Coronary artery (tissue), 2 donors: ENCODE measurements at places on chromosomes 16 and 17.

DNA sequence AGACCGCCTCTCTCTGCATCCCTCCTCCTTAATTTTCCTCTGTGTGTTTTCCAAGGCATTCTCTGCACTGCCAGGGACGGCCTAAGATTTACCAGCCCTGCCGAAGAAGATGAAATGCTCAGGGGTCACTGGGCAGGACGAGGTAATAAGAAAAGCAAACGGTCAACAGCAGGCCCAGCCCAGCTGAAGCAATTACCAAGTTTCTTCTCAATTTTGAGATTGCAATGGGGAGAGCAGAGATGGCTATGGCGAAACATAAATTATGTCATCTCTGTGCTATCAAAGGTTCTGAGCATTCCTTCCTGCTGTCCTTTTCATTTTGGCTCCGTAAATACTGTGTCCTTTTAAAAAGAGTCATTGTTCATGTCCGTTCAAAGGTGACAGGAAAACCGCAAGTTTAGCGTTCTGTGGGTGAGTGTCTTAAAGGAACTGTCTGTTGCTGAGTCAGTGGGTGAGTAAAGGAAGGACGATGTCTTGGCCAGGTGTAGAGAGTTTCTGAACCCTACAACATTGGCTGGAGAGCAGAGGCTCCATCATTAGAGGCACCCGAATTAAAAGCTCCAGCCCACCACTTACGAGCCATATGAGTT, 753.9 kb upstream of the EEF2KMT start:
- no peak for DNase-seq

- DNase-seq = no peak
Observed at GRCh38 chr16:56532714-56533113, 12.9 kb upstream of the BBS2 start.

- no peak for DNase-seq
Observed at GRCh38 chr17:28705074-28705659, 6.5 kb downstream of the PROCA1 start.

DNA sequence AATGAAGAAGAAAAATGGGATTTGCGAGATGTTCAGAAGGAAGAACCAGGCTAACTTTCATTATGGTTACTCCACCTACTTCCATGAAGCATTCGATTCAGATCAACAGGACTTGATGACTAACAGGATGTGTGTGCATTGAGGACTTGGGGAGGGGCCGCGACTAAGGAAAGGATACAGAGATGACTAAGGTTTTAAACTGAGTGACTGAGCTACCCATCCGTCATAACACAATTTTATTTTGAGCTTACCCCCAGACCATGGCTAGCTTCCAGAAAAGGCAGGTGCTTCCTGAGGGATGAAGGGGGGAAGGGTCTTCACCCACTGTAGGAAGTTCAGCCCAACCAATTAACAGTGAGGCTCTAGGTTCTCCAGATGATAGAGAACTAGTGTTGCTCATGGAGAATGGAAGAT, 2.5 kb upstream of the CDYL2 start:
- no peak for DNase-seq

GRCh38 chr17:78547035-78547434, 30.2 kb downstream of the DNAH17 start:
- no peak for DNase-seq

GRCh38 chr17:79793924-79794304, 3.0 kb downstream of the CBX8 start:
- DNase-seq = no peak

GRCh38 chr16:85202631-85203461, 90.6 kb upstream of the CIBAR2 start:
- DNase-seq = peak; percentile 92

DNA sequence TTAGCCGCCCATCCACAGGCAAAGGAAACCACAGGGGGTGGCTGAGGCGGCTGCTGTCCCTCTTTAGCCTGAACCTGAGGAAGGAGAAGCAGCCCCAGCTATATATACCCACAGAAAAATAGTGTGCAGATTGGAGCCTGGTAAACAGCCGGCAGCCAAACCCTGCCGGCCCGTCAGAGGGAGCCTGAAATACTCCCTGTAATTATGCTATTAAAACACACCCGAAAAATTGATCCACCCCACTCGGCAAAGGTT, 6.8 kb downstream of the PIEZO1 start:
- DNase-seq = no peak

- DNase-seq = no peak
Observed at GRCh38 chr17:72423286-72423589, 302.4 kb downstream of the SOX9 start.
